ENCODE measurements at places on chromosomes 1 and 21.

DNA sequence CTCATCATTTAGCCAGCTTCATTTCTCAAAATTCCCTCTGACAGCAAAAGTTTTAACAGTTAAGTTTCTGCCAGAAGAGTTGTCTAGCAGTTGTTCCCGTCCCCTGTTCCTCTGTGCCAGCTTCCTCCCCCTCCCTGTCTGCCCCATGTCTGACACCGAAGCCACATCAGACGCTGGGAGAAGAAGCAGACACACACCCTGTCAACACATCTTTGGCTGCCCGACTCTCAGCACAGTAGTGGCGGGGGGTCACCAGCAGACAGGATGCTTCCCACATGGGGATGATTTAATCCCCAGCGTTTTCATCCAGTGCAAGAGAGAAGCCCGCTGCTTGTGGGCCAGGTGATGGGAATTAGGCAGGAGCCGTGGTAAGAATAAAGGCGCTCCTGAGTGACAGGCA is 379.4 kb upstream of the RUNX1 start:
- DNase-seq = no peak

DNA sequence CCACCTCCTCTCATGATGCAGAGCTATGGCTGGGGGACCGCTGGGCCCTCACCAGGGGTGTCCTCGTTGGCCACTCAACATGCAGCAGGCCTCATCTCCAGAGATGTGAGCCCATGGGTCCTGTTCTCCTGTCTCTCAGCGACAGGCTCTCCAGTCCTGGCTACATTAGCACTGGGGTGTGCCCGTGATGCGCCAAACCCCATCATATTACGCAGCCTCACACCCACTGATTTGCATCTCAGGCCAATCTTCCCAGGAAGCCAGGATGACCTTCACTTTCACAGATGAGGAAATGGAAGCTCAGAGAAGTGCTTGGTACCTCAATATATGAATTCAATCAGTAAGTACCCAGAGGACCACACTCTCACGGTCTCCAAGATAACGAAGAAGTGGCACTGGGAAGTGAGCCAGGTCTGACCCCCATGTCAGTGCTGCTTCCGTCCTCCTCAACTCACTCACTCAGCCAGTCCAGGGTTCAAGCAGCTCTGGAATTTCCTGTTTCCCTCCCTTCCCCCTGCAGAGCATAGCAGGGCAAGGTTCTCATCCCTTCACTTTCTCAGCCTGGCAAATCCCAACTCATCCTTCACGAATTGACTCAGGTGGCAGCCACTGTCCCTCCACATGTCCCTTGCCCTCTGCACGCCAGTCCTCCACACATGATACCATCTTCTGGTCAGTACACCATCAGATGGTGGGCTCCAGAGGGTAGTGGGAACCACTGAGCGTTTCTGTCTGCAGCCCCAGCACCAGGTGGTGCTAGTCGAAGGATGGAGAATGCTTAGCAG is 28.9 kb upstream of the EVA1B start:
- DNase-seq = no peak

DNA sequence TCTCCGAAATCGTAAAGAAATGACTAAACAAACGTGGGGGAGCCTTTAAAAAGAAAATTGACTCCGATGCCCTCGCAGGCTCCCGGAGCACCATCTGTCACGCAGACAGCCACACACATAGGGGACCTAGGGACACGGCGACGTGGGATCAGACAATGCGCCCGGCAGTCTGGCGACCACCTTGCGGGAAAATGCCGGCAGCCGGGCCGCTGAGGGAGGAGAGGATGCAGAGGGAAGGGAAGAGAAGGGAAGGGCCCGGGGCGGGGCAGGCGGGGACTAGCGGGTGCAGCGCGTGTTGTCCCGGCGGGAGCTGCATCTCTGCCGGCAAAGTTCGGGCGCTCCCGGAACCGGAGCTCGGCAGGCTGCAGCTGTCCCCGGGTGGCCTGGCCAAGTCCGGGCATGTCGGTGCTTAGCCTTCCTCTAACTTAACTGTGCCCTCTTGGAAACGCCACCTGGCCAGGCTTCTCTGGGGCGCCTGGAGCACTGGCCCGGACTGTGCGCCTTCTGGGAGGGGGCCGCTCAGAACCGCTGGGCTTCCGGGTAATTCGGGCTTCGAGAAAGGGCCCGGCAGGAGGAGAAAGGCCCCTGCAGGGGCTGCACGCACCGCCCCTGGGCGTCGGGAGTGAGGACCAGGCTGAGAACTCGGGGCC is 1.8 kb downstream of the NHLH2 start:
- DNase-seq = no peak

GRCh38 chr1:207355060-207355459 is 33.6 kb downstream of the CD55 start:
- no peak for DNase-seq

GRCh38 chr1:215878843-215879242 is 311.7 kb downstream of the KCTD3 start:
- no peak for DNase-seq

DNA sequence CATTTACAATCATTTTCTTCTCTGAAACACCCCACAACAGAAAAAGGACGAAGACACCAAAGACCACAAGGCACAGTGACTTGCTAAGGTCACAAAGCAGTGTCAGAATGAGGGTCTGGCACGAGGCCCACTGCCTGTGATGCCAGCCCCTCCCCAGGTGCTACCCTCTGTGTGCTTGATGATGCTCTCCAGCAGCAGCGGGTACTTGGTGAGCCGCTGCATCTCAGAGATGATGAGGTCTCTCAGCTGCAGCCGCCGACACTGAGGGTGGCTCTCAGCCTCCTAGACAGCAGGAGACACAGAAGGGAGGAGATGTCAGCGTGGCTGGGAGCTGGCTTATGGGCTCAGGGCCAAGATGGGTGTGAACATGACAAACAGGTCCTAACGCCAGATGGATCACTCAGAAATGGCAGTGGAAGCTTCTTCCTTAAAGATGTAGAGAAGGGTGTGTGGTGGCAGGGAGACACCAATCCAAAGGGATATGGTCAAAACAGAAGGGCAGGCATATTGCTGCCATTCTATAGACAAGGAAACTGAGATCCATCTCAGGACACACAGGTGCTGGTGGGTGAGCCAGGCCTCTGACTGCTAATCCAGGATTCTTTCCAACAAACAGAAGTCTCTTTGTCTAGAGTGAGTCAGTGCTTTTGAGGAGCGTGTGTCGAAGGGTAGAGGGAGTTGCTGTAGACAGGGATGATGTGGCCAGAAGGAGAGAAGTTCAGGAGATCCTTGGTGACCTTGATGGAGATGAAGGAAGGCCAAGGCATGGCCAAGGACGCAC is 25.6 kb downstream of the LRRC71 start:
- no peak for DNase-seq

GRCh38 chr1:245278846-245279245 is 124.1 kb downstream of the KIF26B start:
- DNase-seq = no peak

DNA sequence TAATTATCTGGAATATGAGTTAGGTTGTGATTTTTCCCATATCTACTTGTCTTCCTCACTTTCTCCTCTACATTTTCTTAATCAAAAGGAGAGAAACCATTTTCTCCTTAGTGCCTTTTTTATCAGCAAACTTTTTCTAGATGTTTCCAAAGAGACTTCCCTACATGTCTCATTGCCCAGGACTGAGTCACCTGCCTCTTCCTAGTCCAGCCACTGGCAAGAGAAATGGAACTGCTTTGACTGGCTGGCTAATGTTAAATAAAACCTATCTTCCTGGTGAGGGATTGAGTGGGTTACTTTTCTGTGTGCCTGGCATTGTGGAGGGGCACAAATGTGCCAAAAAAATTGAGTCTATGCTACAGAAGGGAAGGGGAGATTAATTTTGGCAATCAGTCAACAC is 52.1 kb upstream of the CD5L start:
- no peak for DNase-seq

DNA sequence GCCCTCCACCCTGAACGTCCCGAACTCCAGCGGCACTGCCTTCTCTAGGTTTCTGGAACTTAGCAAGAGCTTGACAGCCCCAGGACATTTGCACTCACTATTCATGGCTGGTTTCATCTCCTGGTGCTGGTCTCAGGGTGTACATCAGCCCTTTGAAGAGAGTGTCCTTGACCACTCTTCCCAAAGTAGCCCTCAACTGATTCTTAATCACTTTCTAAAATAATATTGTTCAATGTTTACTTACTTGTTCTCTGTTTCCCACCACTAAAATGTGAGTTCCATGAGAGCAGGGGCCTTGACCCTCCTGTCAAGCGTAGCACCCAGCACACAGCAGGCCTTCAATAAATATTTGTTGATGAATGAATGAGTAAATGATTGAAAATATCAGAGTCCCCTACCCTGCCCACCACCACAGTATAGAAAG is 262.5 kb downstream of the RHOU start:
- no peak for DNase-seq

DNA sequence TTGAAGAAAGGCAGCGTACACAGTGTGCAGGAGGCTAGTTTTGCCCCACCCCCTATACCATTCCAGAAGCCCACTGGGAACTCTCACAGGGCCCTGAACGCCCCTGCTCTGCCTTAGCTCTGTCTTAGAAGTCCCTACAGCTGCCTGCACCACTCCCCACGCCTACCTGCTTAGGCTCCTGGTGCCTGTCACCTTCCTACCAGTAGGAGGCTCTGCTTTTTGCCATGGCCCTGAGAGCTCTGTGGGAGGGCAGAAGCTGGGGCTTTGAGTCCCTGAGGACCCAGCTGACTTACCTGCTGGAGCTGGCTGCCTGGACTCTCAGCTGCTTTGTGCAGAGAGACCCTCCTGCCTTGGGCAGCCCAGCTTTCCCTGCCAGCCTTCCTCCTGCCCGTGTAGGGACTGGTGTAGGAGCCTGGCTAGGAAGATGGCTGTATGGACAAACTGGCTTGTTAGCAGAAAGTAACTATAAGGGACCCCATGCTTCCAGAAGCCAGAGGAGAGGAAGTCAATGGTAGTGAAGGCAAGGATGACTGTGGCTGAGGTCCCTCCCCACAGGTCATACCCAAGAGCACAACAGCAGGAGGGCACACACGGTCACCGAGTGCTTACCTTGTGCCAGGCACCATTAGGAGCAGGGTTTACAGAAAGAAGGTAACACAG is 9.8 kb upstream of the CELSR2 start:
- no peak for DNase-seq

GRCh38 chr1:204224655-204225054 is 10.9 kb upstream of the GOLT1A start:
- no peak for DNase-seq

GRCh38 chr1:39167632-39168209 is 36.8 kb upstream of the MACF1 start:
- DNase-seq = no peak

DNA sequence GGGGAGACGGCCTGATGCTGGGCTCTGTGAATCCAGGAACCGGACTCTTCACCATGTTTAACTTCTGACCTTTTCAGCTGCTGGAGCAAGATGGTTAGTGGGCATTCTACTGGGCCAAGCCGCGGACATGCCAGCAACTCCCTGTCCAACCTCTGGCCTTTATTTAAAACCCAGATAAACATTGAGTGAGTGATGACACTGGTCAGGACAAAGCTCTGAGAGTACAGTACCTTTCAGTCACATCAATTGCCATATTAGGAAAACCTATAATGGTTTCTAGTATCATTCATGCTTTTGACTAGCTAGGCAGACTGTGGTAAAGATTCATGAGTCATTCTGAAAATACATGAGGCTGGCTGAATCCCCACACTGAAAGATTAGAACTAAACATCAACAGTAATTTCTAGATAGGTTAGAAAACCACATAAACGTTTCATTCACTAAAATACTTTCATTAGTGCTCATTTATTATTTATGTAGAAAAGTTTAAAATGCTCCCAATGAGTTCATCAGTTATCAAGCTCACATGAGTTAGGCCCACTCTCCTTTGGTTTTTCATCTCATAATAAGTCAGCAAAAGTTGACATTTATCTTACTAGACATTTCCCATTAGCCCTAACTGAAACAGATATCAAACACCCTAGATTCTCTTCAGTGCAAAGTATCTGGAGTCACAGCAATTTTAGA is 7.1 kb upstream of the ACTA1 start:
- DNase-seq = no peak

DNA sequence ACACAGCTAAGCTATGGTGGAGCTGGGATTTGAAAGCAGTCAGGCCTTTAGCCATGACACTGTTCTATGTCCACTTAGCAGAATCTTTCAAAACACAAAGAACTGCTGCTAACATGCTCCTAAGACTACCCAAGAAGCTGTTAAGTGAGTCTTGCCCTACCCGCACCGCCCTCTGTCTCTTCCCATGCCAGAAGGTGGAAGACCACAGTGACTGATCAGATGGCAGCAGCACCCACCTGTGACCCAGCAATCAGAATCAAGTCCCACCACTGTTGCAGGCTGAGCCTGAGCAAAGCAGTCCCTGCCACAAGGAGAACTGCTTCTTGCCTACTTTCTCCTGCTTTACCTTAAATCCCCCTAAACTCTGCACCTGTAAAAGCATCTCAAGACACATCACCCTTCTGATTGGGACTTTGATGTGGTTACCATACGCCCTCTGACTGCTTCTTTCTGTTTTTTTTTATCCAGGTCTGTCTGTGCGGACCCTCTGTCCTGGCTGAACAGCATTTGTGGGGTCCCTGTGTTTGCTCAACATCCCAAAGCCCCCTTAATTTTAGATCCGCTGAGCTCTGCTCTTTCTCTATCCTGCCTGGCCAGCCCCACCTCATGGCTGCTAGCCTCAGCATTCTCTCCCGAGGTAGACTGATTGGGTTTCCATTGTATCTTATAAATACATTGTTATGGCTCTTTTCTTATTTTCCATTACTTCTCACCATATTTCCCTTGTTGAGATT is 16.0 kb downstream of the IRF2BP2 start:
- no peak for DNase-seq

- DNase-seq = no peak
Measured at GRCh38 chr1:215824245-215824644, 257.1 kb downstream of the KCTD3 start.

- no peak for DNase-seq
Measured at GRCh38 chr1:21319447-21320407, 29.5 kb upstream of the ECE1 start.

- no peak for DNase-seq
Measured at GRCh38 chr1:199821029-199821779, 206.3 kb upstream of the NR5A2 start.

DNA sequence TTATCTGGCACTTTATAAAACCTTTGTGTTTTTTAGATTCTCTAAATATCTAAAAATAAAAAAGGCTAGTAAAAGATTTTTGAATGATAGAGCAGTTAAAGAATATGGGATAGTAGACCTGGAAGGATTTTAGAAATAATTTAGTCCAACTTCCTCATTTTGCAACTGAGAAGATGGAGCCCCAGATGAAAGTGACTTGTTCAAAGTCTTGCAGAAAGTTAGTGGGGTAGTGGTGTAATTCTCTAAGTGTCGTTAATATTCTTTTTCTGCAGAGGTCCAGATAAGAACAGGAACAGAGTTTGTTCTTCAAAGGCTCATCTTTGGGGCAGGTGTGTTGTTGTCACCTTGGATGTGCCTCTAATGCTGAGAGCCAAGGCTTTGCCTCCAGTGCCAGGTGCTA is 159.5 kb downstream of the DISC1 start:
- DNase-seq = no peak

- no peak for DNase-seq
Measured at GRCh38 chr1:45913731-45914501, 110.5 kb downstream of the MAST2 start.

GRCh38 chr1:223453902-223454301 is 60.7 kb downstream of the CCDC185 start:
- DNase-seq = no peak
